ENCODE measurements at places on chromosomes 4 and X. TPM values are rescaled to one million over a fixed set of nuclear protein-coding genes. Genes with fewer than 3 reads are reported as not detected.

Gene EMCN
- polyA plus RNA-seq, result 0.10 TPM

- no peak for DNase-seq
Observed at GRCh38 chrX:112857478-112857878, 16.8 kb upstream of the AMOT start.

- DNase-seq, result no peak
Observed at GRCh38 chr4:79893456-79893855, 179.6 kb downstream of the ANTXR2 start.

Gene VCX2
- not detected for polyA plus RNA-seq

All from BJ (cell line).